ENCODE measurements at places on chromosomes 1 and 21.

DNA sequence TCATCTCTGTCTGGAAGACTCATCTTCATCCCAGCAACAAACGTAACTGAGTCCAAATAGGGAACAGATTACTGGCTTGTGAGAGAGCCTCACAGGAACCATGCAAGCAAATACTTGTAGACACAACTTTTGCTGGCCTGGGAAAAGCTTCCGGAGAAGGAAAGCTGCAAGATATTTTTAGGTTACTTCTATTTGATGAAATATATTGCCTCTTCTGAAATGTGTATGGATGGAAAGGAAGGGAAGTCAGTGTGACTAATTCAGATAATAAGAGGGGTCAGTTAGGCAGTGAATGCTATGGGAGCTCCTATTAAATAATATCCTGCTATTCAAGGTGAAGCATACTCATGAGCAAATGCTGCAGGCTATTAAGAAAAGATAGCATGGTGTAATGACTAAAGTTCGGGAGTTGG, 20.4 kb upstream of the FGGY start:
- DNase-seq: no peak

DNA sequence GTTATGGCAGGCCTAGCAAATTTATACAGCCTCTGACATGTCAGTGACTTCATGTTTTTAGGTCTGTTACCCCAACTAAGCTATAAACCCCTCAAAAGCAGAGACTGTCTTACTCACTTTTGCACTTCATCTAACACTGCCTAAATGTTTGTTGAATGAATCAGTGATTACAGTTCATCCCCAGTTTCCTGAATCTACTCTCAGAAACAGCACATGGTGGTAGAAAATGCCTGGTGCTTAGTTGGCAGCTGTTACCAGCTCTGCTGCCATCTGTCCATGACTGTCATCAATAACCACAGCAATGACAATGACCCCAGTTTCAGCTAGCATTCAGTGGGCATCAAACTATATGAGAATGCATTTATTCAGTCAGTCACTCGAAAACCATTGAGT, 110.5 kb upstream of the SERBP1 start:
- DNase-seq: no peak

- no peak for DNase-seq
Observed at GRCh38 chr1:15272009-15272781, 25.2 kb downstream of the FHAD1 start.

DNA sequence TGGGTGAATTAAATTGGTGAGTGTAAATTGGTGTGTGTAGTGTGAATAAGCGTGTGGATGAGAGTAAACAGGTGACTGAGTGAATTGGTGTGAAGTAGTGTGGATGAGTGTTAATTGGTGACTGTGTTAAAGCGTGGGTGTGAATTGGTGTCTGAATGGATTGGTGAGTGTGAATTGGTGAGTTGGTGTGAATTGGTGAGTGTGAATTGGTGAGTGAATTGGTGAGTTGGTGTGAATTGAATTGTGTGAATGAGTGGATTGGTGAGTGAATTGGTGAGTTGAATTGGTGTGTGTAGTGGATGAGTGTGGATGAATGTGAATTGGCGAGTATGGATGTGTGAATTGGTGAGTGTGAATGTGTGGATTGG, 8.3 kb downstream of the AURKAIP1 start:
- DNase-seq: no peak

- no peak for DNase-seq
Observed at GRCh38 chr1:185434721-185435120, 117.7 kb upstream of the IVNS1ABP start.

- no peak for DNase-seq
Observed at GRCh38 chr1:224042557-224043118, 71.3 kb upstream of the FBXO28 start.

GRCh38 chr1:222306512-222306911, 241.4 kb downstream of the HHIPL2 start:
- no peak for DNase-seq

DNA sequence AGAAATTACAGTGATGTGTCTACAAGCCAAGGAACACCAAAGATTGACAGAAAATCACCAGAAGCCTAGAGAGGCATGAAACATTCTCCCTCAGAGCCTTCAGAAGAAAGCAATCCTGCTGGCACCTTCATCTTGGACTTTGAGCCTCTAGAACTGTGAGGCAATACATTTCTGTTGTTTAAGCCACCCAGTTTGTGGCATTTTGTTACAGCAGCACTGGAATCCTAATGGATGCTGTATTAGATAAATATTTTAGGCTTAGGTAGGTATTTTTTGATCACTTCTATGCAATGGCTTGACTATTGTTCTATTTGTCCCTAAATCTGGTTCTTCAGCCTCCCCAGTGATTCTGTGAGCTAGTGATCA, 453.1 kb downstream of the LTN1 start:
- DNase-seq: no peak

DNA sequence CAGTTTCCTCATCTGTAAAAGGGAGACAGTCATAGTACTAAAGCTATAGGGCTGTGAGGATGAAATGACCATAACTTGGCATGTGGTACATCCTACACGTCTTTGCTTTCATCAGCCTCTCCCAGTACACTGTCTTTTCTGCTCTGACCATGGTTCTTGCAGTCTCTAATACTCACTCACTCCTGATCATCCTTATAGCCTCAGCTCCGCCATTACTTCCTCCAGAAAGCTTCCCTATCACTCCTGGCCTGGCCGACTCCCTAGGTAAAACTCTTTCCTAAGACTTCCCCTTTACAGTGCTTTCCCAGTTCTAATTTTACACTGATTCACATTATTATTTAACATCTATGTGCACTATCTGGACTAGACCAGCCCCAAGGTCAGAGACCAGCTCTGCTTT, 5.0 kb upstream of the MRPL24 start:
- no peak for DNase-seq

- DNase-seq: no peak
Observed at GRCh38 chr21:33733601-33734000, 91.3 kb downstream of the ITSN1 start.

GRCh38 chr1:119006406-119007279, 18.5 kb upstream of the TBX15 start:
- DNase-seq: no peak

- DNase-seq: no peak
Observed at GRCh38 chr1:119150150-119150549, 9.7 kb upstream of the WARS2 start.

GRCh38 chr1:25724966-25725365, 75.0 kb upstream of the SELENON start:
- no peak for DNase-seq

GRCh38 chr1:85065550-85065949, 17.2 kb upstream of the MCOLN3 start:
- DNase-seq: no peak

DNA sequence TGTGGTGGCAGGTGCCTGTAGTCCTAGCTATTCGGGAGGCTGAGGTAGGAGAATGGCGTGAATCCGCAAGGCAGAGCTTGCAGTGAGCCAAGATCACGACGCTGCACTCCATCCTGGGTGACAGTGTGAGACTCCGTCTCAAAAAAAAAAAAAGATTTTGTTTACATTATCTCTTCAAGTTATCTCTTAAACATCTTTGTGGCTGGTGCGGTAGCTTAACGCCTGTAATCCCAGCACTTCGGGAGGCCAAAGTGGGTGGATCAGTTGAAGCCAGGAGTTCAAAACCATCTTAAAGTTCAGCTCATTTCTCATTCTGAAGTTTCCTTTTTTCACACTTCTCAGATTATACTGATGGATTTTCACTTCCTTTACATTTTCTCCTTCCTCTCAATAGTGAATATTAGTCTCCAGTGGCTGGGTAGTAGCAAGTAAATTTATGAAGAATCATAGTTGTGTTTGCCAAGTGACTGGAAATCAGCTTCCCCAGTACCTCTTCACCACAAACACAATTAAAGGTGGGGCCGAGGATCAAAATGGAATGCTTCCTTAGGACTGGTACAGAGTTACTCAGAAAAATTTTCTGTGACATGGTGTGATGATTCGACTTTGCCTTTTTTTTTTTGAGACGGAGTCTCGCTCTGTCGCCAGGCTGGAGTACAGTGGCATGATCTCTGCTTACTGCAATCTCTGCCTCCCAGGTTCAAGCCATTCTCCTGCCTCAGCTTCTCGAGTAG, 13.8 kb downstream of the PIP5K1A start:
- DNase-seq: no peak

DNA sequence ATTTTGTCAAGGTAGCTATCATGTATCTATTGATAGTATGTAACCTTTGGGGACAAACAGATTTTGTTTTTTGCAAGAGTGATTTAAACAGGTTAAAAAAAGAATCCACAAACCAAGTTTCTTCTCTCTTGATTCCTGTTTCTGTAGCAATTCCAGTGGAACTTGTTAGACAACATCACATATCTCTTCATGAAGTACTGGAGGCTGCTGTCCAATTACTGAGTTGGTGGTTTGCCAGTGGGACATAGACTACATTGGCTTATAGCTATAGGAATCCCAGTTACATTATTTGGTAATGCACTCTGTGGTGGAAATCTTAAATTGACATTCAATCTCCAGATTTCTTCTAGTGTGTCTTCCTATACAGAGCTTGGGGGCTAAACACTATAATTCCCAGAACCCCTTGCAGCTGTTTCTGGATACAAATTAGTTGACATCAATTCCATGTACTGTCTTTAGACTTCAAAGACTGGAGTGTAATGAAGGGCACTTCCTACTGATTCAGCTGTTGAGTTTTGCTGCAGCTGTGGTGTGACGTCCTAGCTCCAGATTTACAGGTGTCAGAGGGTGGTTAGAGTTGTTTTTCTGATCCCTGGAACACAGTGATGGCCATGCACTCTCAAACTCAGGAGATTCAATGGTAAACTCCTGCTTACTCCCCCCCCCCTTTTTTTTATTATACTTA, 29.4 kb upstream of the GCLM start:
- DNase-seq: no peak

DNA sequence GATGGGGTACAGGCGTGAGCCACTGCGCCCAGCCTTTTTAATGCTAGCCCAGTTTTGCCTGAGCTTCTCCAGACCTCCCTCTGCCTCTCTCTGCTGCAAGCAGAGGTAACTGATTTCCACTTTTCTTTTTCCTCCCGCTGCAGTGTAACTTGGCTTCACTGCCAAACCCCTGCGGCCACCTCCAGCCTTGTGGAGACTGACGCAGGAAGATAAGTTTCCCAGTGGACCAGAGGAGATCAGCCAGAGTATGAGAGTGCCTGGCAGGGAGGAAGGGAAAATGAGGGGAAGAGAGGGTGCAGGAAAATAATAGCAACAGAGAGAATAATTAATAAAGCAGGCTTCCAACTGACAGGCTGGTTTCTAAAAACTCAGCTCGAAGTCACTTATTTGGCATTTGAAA, 143.7 kb downstream of the PCNX2 start:
- DNase-seq: no peak

GRCh38 chr1:171984262-171984661, 143.0 kb downstream of the DNM3 start:
- no peak for DNase-seq

GRCh38 chr1:48644905-48645605, 131.6 kb downstream of the BEND5 start:
- no peak for DNase-seq

- no peak for DNase-seq
Observed at GRCh38 chr1:110582378-110582777, 23.8 kb downstream of the KCNA2 start.

GRCh38 chr1:9349331-9349851, 56.7 kb downstream of the SPSB1 start:
- no peak for DNase-seq

GRCh38 chr1:145892486-145893087, 6.9 kb upstream of the ANKRD35 start:
- no peak for DNase-seq

DNA sequence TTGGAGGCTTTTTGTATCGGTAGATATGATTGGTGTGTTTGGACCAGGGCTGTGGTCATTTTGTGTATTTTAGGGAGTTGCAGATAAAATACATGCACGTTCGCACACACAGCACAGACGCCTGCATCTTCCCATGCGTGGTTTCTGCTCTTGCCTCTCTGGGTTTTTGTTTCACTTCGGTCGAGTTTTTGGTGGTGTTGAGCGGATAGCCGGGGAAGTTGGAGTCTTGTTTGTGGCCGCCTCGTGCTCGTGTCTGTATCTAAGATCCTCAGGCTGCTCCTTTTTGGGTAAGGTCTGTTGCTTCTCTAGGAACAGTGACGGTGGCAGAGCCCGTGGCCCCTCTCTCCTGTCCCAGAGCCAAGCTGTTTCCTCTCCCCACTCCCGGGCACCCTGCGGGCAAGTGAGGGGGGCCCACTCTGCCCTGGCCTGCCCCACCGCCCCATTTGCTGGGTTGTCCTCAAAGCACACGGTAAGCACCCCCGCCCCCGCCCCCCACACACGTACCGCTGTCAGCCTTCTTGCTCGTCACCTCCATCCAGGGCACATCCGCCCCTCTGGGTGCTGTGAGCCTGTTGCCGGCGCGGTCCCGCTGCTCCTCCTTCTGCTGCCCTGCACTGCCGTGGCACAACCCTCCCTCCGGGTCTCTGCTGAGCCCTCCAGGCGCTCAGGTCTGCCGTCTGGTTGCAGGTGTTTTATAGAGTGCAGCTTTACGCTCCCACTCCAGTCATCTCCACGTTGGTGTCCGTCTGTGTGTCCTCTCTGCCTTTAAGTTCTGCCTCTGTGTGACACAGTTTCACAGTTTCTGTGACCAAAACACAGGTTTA, 51.9 kb downstream of the AGPAT3 start:
- DNase-seq: peak; percentile 47

GRCh38 chr1:19689085-19689757, 24.5 kb downstream of the HTR6 start:
- DNase-seq: no peak

DNA sequence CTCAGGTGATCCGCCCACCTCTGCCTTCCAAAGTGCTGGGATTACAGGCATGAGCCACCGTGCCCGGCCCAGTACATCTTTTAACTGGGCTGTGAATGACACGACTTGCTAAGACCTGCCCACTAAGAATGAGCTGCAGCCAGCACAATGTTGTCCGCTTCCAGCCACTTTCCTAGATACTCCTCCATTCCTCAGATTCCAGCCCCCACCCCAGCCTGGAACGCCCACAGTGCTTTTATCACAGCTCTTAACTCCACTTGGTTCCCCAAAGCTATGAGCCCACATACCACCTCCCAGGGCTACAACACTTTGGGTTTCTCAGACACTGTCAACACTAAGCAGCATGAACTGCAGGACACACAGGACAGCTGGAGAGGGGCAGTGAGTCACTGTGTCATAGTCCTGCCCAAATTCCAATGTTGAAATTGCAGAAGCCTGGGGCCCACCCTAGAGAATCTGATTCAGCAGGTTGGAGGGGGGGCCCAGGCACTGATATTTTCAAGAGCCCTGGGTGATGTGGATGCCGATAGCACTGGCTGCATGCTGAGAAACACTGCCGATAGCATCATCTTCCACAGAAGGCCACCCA, 58.0 kb downstream of the ACBD3 start:
- no peak for DNase-seq

GRCh38 chr1:109979489-109980091, 5.0 kb upstream of the AHCYL1 start:
- no peak for DNase-seq

- DNase-seq: no peak
Observed at GRCh38 chr1:153963850-153964331, 554 bp upstream of the SLC39A1 start.

Data from stimulated activated CD4-positive, alpha-beta T cell treated with anti-CD3 and anti-CD28 coated beads, TNF-alpha, amount 100 ng/mL, for 4 hours (primary cell).